ENCODE measurements at places on chromosomes 6 and 20. TPM values are rescaled to one million over a fixed set of nuclear protein-coding genes. Genes with fewer than 3 reads are reported as not detected.

DNA sequence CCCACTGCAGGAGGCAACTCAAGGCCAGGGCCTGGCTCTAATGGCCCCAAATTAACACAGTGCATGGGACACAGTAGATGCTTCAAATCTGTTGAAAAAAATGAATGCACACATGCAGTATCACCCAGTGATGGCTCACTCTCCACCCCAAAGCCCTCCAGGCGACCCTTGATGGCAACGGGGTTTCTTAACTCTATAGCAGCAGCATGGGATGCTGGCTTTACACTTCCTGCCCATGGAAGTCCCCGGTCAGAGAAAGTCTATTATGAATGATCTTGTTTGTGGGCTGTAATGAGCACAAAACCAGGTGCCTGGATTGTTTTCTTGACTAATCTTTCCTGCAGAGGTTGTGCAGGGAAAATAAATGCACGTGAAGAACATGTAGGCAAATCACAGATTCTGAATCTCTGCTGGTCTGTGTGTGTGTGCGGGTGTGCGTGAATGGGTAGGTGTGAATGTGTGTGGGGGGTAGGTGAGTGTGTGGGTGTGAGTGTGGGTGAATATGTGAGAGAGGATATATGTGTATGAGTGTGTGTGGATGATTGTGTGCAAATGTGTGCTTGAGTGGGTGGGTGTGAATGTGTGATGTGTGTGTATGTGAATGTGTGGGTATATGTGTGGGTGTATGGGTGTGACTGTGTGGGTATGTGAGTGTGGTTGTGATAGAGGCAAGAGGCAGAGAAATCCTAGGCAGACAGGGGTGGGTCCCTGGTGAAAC lies 60.1 kb upstream of the MLN start:
- H3K27ac ChIP-seq: no peak overlapping the region
- H3K4me3 ChIP-seq: no peak overlapping the region
- H3K4me1 ChIP-seq: peaks cover 2% of the 10 kb centered on the region
- H3K36me3 ChIP-seq: no peaks in the 10 kb centered on the region

Gene KHDRBS2
- total RNA-seq: 14.0 TPM

- no peaks in the 10 kb centered on the region for H3K27me3 ChIP-seq
- H3K4me1 ChIP-seq: peaks cover 29% of the 10 kb centered on the region
- no peak overlapping the region for H3K27ac ChIP-seq
- no peaks in the 10 kb centered on the region for H3K36me3 ChIP-seq
- no peak for DNase-seq
Measured at GRCh38 chr6:1729133-1729749, 119.5 kb downstream of the FOXC1 start.

DNA sequence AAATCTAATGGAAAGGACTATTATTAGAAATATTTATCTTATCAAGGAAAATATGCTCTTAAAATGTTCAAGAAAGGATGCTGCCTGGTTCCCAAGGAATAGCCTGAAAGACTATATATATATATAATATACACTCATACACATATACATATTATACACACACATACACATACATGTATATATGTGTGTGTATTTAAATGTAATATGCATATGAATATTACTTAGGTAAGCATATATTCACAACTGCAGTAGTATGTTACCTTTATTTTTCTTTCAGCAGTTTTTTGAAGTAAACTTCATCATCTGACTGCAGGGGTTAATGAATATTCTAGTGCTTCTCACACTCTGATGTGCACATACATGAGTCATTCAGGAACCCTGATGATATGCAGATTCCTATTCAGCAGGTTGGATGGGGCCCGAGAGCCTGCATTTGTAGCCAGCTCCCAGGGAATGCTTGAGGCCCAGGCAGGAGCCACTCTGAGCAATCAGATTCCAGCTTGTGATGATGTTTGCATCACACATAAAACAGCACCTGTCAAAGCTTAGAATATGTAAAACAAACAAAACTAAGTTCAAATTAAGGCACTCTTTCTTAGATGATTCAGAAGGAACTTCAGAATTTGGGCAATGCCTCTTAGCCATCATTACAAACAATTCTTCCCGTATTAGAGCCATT lies 16.1 kb downstream of the MYLK4 start:
- H3K4me3 ChIP-seq: no peak overlapping the region
- no peaks in the 10 kb centered on the region for H3K4me1 ChIP-seq
- DNase-seq: no peak
- H3K27ac ChIP-seq: no peak overlapping the region
- H3K36me3 ChIP-seq: no peaks in the 10 kb centered on the region

GRCh38 chr6:141307309-141307998 lies 825.3 kb upstream of the GJE1 start:
- H3K36me3 ChIP-seq: no peaks in the 10 kb centered on the region
- no peaks in the 10 kb centered on the region for H3K27me3 ChIP-seq
- DNase-seq: no peak
- no peak overlapping the region for H3K27ac ChIP-seq

DNA sequence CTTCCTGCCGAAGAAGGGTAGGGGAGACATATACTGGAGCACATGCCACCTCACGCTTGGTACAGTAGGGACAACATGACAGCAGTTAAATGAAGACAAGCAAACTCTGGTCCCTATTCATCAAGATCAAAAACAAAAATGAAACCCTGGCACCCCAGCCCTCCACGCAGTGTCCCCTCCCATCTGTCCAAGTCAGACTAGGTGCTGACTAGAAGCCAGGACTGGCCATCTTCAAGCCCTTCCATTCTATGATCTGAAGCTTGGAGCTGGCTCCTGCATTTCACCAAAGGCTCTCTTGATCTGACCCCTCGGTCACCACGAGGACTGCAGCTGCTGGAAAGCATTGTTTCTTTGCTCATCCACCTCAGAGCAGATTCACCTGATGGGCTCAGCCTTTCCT lies 158.9 kb upstream of the GGTLC1 start:
- no peak overlapping the region for H3K4me3 ChIP-seq
- no peak for DNase-seq
- H3K27ac ChIP-seq: no peak overlapping the region
- H3K27me3 ChIP-seq: no peaks in the 10 kb centered on the region
- no peaks in the 10 kb centered on the region for H3K36me3 ChIP-seq
- no peaks in the 10 kb centered on the region for H3K4me1 ChIP-seq

DNA sequence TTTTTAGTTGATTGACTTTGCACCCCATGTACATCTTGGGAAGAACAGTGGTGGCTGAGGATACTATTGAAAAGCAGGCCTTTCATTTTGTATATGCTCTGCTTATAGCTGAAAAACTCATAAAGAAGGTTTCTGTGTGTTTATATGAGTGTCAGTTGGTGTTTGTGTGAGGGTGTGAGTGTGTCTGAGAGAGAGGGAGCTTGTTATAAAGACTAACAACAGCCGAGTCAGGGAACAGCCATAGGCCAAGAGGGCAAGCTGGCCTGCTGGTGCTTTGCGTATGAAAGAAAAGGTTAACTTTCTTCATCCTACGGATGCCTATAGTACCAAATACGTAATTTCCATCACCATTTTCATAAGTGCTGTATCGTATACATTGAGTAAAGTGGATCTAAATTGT lies 88.3 kb downstream of the MTHFD1L start:
- H3K36me3 ChIP-seq: no peaks in the 10 kb centered on the region
- H3K4me3 ChIP-seq: no peak overlapping the region
- no peak for DNase-seq
- no peak overlapping the region for H3K27ac ChIP-seq
- H3K27me3 ChIP-seq: no peaks in the 10 kb centered on the region
- no peaks in the 10 kb centered on the region for H3K4me1 ChIP-seq

DNA sequence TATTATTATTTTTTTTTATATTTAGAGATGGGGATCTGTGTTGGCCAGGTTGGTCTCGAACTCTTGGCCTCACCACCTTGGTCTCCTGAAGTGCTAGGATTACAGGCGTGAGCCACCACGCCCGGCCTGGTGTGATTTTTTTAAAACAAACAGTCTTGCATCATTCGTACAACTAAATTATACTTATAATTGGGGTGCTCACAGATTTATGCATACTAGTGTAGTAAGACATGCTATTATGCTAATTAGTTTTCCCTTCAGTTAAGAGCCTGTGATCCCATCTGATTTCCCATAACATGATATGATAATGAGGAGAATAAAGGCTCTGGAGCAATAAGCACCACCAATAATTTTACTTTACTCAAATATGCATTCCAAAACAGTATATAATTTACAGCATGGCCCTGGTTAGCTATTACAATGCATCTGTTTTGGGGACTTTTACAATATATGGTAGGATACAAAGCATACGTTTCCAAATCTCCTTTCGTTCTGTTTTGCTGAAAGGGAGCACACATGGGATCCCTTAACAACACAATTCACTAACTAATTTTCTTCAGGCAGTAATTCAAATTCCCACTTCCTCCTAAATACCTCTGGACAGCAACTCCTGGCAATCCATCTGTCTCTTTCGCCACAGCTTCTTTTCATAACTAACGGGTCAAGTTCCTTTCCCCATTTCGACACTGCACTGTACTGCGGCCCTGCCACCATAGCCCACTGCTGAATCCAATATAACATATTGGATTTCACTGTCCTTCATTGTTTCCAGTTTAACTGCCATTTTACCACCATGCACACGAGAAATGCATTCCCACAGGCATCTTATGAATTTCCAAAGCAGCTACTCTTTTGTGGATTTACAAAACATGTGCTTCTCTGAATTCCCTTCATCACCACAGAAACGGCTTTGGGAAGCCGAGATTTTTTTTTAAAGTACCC lies 1.7 kb downstream of the NUDT3 start:
- H3K27me3 ChIP-seq: peaks cover 10% of the 10 kb centered on the region
- H3K27ac ChIP-seq: no peak overlapping the region
- H3K36me3 ChIP-seq: no peaks in the 10 kb centered on the region
- DNase-seq: no peak
- H3K4me3 ChIP-seq: peak overlapping the region; percentile 95

- DNase-seq: no peak
- no peak overlapping the region for H3K27ac ChIP-seq
- H3K4me3 ChIP-seq: no peak overlapping the region
- no peaks in the 10 kb centered on the region for H3K27me3 ChIP-seq
- peaks cover 7% of the 10 kb centered on the region for H3K4me1 ChIP-seq
- no peaks in the 10 kb centered on the region for H3K36me3 ChIP-seq
Measured at GRCh38 chr6:53295176-53295575, 53.6 kb downstream of the ELOVL5 start.

DNA sequence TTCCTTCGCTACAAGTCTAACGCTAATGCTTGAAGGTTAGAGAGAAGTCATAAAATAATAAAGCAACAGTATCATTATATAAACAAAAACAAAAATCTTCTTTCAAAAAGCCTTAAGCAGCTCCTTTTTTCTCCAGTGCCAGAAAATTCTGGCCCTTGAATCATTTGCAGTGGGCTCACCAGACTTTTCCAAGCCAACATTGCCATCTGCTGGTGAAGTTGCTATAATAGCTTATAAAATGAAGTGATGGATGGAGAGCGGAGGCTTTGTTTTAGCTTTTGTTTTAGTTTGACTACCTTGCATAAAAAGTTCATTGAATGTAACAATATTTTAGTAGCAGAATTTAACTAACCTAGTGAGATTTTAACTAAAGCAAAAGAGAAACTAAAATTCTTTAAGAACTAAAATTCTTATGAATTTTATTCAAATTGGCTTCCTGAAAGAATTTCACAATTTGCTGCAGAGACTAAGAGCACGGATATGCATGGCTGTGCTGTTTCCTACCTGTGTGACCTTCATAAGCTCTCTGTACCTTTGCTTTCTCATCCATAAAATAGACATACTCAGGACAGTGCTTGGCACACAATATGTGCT lies 44.8 kb upstream of the SLC2A12 start:
- H3K27ac ChIP-seq: no peak overlapping the region
- H3K36me3 ChIP-seq: no peaks in the 10 kb centered on the region
- DNase-seq: peak; percentile 89
- H3K4me3 ChIP-seq: no peak overlapping the region

DNA sequence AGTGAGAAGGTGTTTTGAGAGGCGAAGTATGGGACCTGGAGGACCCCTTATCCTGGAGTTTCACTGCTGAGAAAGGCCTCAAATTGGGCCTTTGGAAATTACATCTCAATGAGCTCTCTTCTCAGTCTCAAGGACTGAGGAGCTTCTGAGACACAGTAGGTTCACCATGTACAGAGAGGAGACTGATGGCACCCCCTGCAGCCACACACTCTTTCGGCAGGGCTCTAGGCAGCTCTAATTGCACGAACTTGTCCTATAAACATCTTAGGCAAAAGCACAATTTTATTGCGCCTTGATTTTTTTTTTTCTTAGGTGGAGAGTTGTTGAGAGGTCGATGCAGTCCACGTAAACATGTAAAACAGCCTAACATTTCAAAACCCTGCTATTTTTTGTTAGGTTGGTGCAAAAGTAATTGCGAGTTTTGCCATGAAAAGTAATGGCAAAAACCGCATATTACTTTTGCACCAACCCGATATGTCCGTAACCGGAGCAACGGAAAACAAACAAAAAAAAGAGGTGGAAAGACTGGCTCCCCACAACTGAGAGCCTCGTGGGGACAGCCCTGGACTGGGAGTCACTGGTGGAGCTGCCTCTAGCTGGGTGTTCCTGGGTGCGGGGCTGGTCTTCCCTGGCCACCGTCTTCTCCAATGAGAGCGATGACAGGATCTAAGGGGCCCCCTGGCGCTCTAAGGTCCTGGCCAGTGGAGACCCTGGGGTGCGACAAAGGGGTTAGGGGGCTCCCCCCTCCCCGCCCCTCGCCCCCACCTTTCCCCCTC lies 84.0 kb upstream of the EYA2 start:
- H3K4me1 ChIP-seq: peaks cover 12% of the 10 kb centered on the region
- H3K27me3 ChIP-seq: peaks cover 13% of the 10 kb centered on the region
- no peak overlapping the region for H3K4me3 ChIP-seq
- DNase-seq: no peak

GRCh38 chr20:51484141-51484815 lies 58.2 kb downstream of the NFATC2 start:
- peaks cover 4% of the 10 kb centered on the region for H3K27me3 ChIP-seq
- no peaks in the 10 kb centered on the region for H3K36me3 ChIP-seq
- no peaks in the 10 kb centered on the region for H3K4me1 ChIP-seq
- H3K4me3 ChIP-seq: no peak overlapping the region
- DNase-seq: no peak
- no peak overlapping the region for H3K27ac ChIP-seq

DNA sequence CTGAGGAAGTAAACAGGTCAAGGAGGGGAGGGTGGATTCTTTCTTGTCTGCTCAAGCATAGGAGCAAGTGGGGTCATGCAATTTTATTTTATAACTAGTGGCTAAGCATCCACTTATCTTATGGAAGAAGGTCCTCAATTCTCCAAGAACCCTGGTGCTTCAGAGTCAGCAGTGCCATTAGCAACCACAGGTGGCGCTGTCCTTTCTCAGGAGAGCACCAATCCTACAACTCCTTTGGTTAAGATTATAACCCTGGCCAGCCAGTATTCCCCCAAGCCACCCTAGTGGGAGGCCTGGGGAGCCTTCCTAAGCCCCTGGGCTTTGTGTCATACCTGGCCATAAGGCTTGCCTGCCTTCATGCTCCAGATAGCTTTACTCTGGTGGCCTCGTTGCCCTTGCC lies 60.7 kb downstream of the PCSK2 start:
- DNase-seq: no peak
- H3K27ac ChIP-seq: no peak overlapping the region
- H3K36me3 ChIP-seq: no peaks in the 10 kb centered on the region
- H3K4me1 ChIP-seq: peaks cover 5% of the 10 kb centered on the region
- H3K27me3 ChIP-seq: no peaks in the 10 kb centered on the region
- no peak overlapping the region for H3K4me3 ChIP-seq
